Inflammatory macrophage (primary cell): ENCODE measurements at places on chromosomes 1 and 21.

GRCh38 chr1:170678027-170678600 lies 14.2 kb downstream of the PRRX1 start:
- DNase-seq: no peak

GRCh38 chr1:205259324-205259832 lies 31.6 kb downstream of the TMCC2 start:
- peak; percentile 54 for DNase-seq

- DNase-seq: no peak
Observed at GRCh38 chr1:226017070-226017469, 17.9 kb upstream of the SDE2 start.

DNA sequence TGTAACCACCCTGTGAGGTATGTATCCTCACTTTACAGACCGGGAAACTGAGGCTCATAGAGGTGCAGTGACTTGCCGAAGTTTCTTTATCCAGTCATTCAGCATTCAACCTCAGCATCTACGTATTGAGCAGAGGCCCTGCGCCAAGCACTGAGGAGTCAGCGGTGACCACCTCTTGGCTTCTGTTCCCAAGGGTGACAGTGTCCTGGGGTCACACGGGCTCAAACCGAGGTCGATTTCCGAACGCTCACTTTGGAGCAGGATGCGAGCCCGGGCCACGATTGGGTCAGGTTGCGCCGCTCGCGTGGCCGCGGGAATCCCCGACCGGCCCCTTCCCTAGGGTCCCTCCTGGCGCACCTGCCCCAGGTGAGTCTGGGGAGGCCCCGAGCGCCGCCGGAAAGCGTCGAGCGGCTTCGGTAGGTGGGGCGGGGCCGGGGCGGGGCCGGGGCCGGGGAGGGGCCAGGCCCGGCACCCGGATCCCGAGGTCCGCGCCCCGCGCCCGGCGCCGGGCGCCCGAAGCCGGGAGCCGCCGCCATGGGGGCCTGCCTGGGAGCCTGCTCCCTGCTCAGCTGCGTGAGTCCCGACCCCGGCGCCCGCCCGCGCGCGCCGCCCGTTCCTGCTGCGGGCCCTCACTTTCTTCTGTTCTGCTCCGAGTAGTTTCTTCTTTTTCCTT lies at the start of gene SERINC2:
Gene SERINC2, plus strand, starts transcription at position 482 of the 673 bp plus-strand sequence. Its CDS starts 53 bp downstream, at position 535.
- DNase-seq: peak; percentile 36

DNA sequence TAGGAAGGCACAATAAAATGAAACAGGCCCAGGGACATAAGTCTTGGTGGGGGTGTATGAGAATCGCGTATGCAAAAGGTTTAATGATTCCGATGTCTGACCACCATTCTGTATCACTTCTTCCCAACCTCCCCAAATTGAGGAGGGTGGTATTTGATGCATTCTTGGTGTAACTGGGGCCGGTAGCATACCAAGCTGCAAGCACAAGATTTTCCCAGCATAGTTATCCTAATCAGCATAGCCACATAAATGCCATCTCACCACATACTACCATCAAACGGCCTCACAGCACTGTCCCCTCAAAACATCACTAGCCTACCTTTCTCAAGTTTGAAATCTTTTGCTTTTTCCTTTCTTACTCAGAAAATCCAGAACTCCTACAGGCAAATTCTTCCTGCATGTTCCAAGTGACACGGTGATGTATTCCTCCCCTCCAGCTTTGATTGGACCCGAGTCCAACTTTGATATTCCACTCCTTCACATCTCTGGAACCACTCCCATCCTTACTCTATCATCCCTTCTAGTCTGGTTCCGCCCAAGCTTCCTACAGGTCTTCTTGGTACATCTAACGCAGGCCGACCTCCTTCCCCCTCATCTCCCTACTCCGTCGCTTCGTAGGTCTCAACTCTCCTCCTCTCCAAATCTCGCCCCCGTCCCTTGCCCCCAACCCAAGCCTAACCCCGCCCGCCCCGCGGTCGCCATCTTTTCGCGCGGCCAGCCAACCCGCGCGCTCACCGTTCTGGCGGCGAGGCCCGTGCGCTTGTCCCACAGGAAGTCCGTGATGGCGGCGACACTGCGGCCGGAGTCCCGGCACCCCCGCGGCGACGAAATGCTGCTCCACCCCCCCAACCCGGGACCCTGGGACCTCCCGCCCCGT lies 600 bp downstream of the CLK2 start:
- no peak for DNase-seq

- no peak for DNase-seq
Observed at GRCh38 chr1:70397013-70397412, 14.1 kb upstream of the CTH start.

DNA sequence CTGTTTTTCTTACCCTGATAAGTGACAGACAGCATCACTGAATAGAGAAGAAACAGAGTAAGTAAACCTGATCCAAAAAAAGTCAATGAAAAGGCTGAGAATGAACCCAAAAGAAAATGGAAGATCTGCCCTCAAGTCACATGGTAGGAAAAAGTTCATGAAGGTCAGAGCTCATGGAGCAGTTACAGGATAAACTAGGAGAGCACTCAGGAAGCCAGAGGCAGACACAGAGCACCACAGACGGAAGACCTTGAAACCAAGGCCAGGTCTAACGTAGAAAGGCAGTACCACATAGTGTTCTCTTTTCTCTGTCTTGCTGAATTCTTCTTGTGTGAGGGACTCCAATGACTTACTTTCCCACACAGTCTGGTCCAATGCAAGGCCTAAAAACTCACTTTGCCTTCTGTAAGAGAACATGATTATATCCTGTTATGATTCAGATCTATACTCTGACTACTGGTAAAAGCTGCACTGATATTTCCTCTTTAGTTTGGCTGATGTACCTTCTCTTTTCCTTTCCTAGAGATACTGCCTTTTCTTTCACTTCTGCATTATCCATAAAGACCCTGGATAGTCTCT lies 40.8 kb downstream of the RTCA start:
- no peak for DNase-seq

- DNase-seq: no peak
Observed at GRCh38 chr1:54347955-54348699, 58.1 kb downstream of the SSBP3 start.

DNA sequence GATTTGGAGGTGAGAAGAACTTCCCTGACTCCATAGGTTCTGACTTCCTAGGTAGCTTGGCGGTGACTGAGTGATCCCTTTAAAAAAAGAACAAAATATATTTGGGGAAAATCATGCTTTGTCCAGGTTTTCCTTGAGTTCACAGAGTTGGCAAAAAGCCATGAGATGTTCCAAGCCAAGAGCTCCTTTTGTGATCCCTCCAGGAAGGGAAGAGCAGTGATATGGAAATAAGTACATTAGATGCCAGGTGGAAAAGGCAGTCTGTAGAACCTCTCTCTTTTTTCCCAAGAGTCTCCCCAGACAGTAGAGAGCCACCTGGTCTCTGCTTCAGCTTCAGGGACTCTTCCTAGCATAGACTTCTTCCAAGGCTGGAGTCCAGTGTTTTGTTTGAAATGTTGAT lies 10.2 kb downstream of the TLCD4 start:
- no peak for DNase-seq

DNA sequence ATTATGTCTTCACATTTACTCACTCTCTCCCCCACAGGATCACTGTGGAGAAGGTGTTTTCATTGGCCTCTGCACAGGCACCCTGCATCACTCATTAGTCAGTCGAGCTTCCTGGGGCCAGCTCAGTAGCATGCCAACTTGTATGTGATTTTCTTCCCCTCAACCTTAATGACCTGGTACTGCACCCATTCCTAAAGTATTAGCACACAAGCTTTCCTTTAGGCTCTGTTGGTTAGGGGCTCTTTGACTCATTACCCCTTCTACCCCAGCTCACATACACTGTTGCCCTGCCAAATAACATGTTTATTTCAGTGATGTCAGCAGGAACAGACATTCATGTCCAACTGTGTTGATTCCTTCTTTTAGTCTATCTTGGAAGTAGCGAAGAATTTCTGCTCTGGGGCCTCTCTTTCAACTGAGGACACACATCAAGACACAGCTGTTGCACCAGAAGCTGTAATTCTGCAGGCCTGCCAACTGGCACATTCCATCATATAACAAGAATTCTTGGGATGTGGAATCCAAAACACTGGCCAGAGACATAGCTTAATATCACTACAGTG lies 603.5 kb upstream of the ADAMTS5 start:
- no peak for DNase-seq

- DNase-seq: no peak
Observed at GRCh38 chr1:58165073-58165472, 381.5 kb downstream of the OMA1 start.

DNA sequence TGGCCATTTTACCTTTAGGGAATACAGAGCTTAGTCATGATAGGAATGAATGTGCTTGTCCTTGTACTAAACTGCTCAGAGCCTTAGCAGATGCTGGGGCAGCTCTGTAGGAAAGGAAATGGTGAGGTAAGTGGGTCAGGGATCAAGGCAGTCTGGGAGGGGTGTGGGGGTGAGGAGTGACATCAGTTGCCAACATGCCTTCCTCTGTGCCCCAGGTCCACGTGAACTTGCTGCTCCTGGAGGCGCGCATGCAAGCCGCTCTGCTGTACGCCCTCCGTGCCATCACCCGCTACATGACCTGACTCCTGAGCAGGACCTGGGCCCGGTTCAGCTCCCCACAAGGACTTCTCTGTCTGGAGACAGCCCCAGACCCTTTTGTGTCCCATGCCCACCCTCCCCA lies 21.2 kb downstream of the SESN2 start:
- DNase-seq: peak; percentile 32

- peak; percentile 66 for DNase-seq
Observed at GRCh38 chr1:243748706-243749283, 101.2 kb downstream of the AKT3 start.

GRCh38 chr1:67941746-67942145 lies 108.5 kb upstream of the GNG12 start:
- DNase-seq: no peak

- no peak for DNase-seq
Observed at GRCh38 chr1:198623752-198624647, 14.8 kb upstream of the PTPRC start.

GRCh38 chr1:26535201-26535600 lies 5.6 kb downstream of the RPS6KA1 start:
- no peak for DNase-seq

DNA sequence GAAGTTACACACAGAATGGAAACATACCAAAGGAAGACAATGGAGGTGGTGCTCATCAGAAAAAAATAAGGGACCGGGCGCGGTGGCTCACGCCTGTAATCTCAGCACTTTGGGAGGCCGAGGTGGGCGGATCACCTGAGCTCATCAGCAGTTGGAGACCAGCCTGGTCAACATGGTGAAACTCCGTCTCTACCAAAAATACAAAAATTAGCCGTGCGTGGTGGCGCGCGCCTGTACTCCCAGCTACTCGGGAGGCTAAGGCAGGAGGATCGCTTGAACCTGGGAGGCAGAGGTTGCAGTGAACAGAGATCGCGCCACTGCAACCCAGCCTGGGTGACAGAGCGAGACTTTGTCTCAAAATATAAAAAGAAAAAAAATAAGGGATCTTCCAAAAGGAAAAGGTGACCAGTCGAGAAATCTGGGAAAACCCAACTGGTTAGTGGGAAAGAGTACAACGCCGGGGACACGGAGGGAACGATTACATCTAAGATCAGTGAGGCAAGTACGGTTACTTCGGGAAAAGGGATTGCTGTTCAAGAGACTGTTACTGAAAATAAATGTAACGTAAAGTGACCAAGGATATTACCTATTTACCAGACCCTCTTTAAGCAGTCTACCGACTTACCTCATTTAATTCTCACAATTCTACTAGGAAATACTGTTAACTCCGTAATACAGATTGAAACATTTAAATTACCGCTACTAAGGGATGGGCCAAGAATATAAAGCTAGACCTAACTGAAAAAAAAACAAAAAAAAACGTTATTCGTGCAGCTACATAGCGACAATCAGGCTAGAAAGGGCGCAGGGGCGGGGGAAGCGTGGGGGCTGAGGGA lies 822 bp downstream of the CCT3 start:
- DNase-seq: no peak

DNA sequence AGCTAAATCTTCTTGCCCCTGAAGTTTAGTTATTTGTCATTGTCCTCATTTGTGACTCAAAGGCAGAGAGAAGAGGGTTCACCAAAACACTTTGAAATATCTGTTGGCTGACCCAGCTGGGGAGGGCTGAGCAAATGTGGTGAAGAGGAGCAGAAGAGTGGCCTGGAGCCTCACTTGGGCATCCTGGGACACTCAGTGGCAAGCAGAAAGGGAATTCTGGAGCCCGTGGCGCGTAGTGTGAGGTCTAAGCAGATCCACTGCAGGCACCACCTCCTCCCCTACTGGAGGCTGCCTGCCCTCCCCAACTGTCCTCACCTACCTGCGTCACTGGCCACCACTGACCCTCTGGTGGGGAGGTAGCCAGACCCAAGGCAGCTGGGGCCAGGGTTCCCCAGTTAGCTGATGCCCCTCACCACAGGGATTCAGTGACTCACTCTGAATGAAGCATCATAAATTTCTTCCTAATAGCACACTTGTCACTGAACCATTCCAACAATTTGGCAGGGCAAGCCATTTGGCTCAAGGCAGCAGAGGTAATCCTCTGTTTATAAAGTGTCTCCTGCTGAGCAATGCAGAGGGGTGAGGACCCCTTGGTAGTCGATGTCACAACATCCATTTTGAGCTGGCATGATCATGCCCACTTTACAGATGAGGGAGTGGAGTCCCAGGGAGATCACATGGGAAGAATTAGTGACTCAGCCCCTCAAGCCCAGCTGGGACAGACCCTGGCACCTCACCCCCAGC lies 80.3 kb downstream of the NENF start:
- no peak for DNase-seq

- no peak for DNase-seq
Observed at GRCh38 chr1:246121533-246121932, 385.5 kb downstream of the SMYD3 start.

- DNase-seq: peak; percentile 8
Observed at GRCh38 chr1:235649368-235650163, at the start of gene GNG4. GNG4 (minus strand) TSS chr1:235649784; CDS start chr1:235583838, 65,946 bp downstream.

GRCh38 chr21:31848326-31848985 lies 24.4 kb upstream of the HUNK start:
- DNase-seq: no peak

- no peak for DNase-seq
Observed at GRCh38 chr1:158329300-158329699, 2.0 kb downstream of the CD1B start.
